ENCODE measurements at places on chromosomes 11 and 22.

DNA sequence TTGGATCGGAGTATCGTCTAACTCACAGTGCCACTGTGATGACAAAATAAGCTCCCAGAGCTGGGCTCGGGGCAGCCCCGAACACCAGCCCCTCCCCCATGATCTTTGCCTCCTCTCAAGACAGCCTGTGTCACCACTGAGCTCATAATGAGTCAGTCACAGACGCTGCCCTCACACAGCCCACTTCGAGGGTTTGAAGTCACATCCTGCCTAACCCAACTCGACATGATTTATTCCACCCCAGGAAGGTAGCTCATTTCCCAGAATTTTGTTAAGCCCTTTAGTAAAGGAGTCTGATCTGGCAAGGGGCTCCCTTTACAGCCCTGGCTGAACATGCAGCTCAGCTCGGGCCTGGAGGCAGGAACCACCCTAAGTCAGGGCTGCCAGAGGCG, 22.8 kb downstream of the MYH9 start:
- peak; percentile 93 for DNase-seq

DNA sequence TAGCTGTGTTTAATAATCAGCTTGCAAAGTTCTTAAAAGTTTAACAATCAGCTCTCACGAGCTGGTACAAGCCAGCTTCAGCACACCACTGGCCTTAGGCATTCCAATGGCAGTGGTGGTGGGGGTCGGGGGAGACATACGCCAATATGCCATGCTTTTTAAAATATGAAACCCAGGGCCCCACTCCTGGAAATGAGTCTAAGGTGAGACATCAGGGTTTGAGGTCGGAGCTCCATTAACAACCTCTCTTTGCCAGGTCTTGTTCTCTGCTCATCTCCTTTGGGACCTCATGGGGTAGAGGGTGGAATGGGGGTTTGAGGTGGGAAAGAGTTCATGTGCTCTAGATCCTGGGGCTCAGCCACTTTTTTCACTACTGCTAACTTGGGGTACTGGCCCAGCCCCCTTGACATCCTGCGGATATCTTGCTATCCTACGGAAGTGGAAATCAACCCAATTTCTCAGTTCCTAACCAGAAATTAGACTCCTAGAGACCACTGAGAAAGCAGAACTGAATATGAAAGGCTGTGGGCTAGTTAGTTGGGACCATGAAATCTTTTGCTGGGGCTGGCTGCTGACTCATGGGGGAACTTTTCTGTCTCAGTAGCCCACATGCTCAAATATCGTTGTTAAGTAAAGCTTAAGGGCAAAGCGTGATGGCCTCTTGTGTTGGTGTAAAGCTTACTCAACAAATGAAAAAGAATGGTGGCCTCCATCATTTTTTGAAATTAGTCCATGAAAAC, 90.1 kb downstream of the PDHX start:
- DNase-seq, result no peak

DNA sequence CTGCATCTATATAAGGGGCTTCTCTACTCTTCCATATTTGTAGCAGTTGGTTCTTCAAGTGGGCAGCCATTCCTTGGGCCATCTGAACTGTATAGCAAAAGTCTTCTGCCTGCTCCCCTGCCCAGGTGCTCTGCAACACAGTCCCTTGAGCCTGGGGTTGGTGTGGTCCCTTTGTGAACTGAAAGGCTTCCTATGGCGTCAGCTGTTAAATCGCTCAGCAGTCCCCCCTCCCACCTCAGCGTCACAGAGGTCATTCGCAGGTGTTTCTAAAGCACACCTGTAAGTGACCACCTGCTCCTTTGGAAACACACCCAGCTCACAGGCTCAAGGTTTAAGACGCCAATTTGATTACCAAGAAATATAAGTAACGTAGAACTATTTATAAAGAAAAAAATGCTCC, 37.0 kb downstream of the CYB5R2 start:
- DNase-seq, result no peak

DNA sequence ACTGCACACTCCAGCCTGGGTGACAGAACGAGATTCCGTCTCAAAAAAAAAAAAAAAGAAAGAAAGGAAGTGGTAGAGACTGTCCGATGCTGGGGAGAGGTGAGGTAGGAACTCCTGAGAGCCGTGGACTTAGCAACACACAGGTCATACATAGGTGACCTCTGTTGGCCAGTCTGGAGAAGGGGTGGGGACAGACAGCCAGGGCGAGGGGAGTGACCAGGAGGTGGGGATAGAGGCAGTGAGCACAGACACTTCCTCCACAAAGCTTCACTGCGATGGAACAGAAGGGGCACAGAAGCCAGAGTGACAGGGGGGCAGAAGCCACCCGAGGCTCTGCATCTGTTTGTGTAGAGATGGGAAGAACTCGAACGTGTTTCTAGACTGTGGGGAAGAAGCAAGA, 47.1 kb downstream of the MYH9 start:
- DNase-seq, result no peak

GRCh38 chr11:122711362-122711761, 55.8 kb downstream of the UBASH3B start:
- no peak for DNase-seq

GRCh38 chr22:36560001-36560400, 31.0 kb upstream of the EIF3D start:
- DNase-seq, result no peak
